Stimulated activated CD8-positive, alpha-beta memory T cell treated with anti-CD3 and anti-CD28 coated beads, Interleukin-2, amount 100 ng/mL, for 1 hour (primary cell): ENCODE measurements at places on chromosomes 13 and 19.

GRCh38 chr13:42625611-42626010 is 51.7 kb downstream of the TNFSF11 start:
- no peak for DNase-seq

DNA sequence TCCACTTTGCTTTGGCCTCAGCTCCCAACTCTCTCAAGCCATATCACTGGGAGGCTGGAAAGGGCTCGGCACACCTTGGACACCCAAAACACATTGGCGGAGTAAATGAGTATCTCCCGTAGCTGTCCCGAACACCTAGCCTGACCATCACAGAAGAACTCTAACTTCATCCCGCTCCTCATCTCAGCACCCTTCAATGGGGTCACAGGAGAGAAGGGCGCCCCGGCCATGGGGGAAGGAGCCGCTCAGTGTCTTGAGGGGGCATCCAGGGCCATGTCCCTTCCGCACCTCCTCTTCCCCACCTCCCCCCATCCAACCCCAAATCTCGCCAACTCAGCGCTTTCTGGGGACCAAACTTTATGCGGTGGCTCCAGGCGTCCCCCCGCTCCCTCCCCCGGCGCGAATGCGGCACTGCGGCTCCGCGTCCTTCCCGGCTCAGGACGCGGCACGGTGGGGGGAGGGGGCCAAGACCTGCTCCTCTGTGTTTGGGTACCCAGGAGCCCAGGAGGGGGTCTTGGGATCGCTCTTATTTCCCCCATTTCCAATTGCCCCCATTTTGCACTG is 3.0 kb downstream of the KCNC3 start:
- no peak for DNase-seq

- DNase-seq = peak; percentile 80
Observed at GRCh38 chr19:49593233-49594113, 2.5 kb downstream of the PRR12 start.

DNA sequence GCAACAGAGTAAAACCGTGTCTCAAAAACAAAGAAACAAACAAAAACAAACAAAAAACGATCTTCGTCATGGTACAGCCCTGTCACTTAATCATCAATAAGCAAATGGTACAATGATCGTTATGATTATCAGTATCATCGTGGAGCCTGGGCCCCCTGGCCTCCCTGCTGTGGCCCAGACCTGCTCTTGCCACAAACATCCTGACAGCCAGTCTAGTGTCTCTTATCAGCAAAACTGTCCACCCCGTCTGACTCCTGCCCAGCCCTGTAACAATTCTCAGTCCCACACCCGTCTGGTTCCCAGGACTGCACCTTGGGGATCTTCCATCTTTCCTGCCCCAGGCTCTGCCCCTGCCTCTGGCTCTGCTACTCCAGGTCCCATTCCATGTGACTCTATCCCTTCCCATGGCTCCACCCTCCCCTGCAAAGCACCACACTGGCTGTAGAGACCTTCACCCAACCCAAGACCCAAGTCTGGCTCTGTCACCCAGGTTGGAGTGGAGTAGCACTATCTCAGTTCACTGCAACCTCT is 5.7 kb downstream of the ZNF653 start:
- no peak for DNase-seq

DNA sequence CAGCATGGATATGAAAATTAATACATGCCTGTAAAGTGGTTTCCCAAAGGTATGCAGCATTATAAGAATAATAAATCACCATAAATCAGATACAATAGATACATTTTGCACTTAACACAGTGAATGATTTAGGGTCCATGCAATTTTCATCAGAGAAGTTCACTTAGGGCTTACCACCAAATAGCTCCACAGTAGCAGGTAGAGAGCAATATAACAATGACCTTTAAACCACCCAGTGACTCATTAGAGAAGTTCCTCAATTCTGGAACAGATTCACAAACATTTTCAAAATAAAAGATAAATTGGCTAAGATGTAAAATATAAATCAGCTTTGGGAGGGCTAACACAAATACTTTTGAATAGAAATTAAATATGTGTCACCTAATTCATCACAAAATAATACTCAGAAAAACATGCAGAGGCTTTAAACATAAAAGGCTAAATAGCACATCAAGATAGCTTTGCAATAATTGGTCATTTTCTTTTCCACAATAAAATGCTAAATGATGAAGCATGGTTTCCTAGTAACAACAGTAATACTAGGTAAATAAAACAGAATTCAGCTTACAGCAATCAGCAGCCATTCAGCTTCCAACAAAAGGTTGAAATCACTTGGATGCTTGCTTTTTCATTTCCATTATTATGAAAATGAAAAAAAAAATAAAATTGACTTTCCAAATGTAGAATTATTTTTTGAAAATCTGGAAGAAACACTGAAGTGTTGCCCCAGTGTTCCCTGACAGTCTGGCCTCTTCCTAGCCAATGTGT is 84.3 kb upstream of the NBEA start:
- DNase-seq = no peak

GRCh38 chr13:101784313-101784712 is 331.8 kb downstream of the ITGBL1 start:
- no peak for DNase-seq

GRCh38 chr13:101612735-101613134 is 160.3 kb downstream of the ITGBL1 start:
- no peak for DNase-seq

DNA sequence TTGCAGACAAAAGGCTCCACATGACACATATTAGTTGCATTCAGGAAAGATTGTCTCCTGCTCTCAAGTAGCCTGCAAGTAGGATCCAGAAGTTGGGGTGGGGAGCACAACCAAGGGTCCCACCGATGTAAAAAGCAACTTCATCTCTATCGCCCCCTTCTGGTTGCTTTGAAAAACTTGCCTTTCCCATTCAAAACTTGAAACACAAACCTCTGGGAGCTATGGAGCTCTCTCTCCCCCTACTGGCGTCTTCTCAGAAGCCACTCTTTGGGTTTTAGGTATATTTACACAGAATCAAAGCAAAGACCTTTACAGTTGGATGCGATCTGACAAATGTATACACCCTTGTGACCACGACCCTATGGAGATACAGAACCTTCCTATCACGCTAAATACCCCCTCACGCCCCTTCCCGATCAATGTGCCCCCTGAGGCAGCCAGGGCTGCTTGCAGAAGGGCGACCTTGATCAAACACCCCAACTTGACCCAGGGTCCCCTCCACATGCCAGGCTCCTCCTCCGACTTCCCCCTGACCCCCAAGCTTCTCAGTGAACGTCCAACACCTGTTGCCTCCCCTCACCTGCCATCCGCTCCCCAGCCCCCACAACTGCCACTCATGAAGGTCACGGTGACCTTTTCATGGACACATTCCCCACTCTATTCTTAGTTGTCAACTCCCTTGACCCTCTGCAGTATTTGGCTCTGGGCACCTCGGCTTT is 10.1 kb downstream of the NOSIP start:
- DNase-seq = no peak

GRCh38 chr19:24052811-24053210 is 34.2 kb upstream of the ZNF254 start:
- no peak for DNase-seq

DNA sequence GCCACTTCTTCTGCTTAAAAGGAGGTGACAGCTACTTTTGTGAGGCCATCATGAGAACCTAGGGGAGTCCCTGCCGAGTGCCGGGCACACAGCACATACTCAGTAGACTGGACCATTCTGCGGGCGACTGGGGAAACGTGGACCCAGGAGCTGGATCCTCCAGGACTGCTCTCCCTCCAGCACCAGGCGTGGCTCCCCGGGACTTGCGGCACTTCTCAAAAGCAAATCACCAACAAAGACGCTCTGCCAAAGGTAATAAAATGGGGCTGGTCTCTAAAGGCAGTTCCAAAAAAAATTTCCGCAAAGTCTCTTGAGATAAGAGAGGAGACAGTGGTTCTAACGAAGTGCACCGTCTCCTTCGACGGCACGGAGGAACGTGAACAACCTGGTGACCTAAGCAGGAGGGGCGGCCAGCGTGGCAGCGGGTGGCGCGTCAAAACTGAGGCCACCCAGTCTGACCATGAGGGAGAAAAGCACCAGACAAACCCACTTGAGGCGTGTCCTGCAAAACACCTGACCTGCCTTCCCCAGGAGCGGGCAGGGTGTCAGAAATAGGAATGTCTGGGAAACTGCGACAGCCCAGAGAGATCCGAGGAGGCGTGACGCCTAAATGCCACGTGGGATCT is 1.4 kb upstream of the TMPRSS9 start:
- no peak for DNase-seq

GRCh38 chr19:590750-591098 is 1.0 kb downstream of the HCN2 start:
- DNase-seq = no peak
